ENCODE measurements at places on chromosomes 5 and 9. TPM values are rescaled to one million over a fixed set of nuclear protein-coding genes. Genes with fewer than 3 reads are reported as not detected.

The MYMK gene
- 1.3 TPM for polyA plus RNA-seq

The NTRK2 gene
- polyA plus RNA-seq, result 3.4 TPM

The NELFB gene
- polyA plus RNA-seq, result 61.1 TPM

The FNIP1 gene
- 20.7 TPM for polyA plus RNA-seq

The FSTL4 gene
- polyA plus RNA-seq, result 0.74 TPM

The SLC34A3 gene
- 4.7 TPM for polyA plus RNA-seq

The IRX2 gene
- polyA plus RNA-seq, result 7.8 TPM

The BTF3 gene
- 430 TPM for polyA plus RNA-seq

The LRRC70 gene
- polyA plus RNA-seq, result 0.30 TPM

The CDKN2AIPNL gene
- polyA plus RNA-seq, result 30.0 TPM

The HTR4 gene
- 0.29 TPM for polyA plus RNA-seq

The WDR31 gene
- polyA plus RNA-seq, result 0.86 TPM

The PCDHA13 gene
- polyA plus RNA-seq, result 0.27 TPM

The SHC3 gene
- 1.5 TPM for polyA plus RNA-seq

The RNF208 gene
- polyA plus RNA-seq, result 3.3 TPM

The LIFR gene
- 69.2 TPM for polyA plus RNA-seq

The PDE6A gene
- 3.7 TPM for polyA plus RNA-seq

The TUSC1 gene
- polyA plus RNA-seq, result 10.9 TPM

The RNF183 gene
- 0.85 TPM for polyA plus RNA-seq

The SEMA5A gene
- polyA plus RNA-seq, result 14.8 TPM

The DAB2 gene
- 130 TPM for polyA plus RNA-seq

The ARHGEF39 gene
- polyA plus RNA-seq, result 5.6 TPM

The PCDHB2 gene
- 27.3 TPM for polyA plus RNA-seq

The TMEM215 gene
- polyA plus RNA-seq, result not detected

The PCDHGA11 gene
- polyA plus RNA-seq, result 1.8 TPM

The ZFP62 gene
- 18.0 TPM for polyA plus RNA-seq

The OTULINL gene
- polyA plus RNA-seq, result 35.4 TPM

The PPP3R2 gene
- not detected for polyA plus RNA-seq

The ORM2 gene
- 80.9 TPM for polyA plus RNA-seq

The PCDHGA3 gene
- polyA plus RNA-seq, result not detected

The PDZD2 gene
- 1.7 TPM for polyA plus RNA-seq

All from hepatocyte (in vitro differentiated cells).